ENCODE measurements at places on chromosomes 2 and 18.

GRCh38 chr18:78522507-78522906 is 457.1 kb upstream of the SALL3 start:
- DNase-seq: no peak

DNA sequence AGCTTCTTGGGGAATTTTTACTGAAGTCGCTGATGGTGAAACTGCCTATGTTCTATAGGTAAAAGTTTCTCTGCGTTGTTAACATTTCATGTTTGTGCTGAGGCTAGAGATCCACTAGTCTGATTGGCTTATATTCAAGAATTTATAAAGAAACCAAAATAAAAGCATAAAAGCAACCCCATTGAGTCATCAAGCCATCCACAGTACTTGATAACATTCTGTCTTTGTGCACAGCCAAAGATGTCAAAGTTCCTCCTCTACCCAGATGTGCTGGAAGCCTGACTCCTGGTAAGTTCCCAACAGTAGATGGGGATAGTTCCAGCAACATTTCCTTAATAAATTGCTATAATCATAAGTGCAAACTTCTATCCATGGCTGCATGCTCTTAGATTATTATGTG is 107.8 kb downstream of the TANC1 start:
- DNase-seq: no peak

- no peak for DNase-seq
These were observed 106.4 kb downstream of the NDUFA10 start for GRCh38 chr2:239918749-239919148.

DNA sequence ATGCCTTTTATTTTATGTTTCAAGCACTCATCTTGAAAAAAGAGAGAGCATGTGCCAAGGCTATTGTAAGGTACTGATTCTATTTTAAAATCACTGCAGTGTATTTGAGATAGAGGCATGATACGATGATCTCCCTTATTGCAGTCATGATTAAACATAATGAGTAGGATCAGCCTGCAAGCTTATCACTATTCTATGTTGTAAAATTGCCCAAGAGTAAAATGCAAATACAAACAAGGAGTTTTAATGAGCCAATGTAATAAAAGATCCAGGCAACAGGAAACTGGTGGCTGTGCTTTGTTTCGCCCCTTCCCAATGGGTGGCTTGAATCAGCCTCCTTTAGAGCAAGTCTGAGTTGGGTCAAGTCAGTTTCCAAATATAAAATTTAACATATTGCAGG is 116.4 kb upstream of the RBMS1 start:
- DNase-seq: no peak

DNA sequence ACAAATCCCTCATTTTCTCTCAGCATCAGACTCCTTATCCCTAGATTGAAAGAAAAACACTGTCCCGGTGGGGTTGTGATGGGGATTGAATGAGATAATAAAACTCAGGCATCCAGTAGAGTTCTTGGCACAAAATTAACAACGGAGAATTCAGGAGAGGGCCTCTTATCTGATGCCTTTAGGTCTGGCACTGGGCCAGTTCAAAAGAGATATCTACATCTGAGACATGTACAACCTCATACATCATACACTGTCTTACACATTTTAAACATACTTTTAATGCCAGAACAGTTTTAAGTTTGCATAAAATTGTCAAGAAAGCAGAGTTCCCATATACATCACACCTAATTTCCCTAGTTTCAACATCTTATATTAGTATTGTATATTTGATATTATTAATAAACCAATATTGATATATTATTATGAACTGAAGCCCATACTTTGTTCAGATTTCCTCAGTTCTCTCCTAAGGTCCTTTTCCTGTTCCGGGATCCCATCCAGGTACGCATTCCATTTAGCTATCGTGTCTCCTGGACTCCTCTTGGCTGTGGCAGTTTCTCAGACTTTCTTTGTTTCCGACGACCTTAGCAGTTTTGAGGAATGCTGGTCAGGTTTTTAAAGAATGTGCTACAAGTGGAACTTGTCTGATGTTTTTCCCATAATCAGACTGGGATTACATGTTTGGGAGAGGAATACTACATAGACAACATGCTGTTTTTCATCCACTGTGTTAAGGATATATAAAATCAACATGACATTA is 27.8 kb downstream of the NXPH2 start:
- DNase-seq: no peak

DNA sequence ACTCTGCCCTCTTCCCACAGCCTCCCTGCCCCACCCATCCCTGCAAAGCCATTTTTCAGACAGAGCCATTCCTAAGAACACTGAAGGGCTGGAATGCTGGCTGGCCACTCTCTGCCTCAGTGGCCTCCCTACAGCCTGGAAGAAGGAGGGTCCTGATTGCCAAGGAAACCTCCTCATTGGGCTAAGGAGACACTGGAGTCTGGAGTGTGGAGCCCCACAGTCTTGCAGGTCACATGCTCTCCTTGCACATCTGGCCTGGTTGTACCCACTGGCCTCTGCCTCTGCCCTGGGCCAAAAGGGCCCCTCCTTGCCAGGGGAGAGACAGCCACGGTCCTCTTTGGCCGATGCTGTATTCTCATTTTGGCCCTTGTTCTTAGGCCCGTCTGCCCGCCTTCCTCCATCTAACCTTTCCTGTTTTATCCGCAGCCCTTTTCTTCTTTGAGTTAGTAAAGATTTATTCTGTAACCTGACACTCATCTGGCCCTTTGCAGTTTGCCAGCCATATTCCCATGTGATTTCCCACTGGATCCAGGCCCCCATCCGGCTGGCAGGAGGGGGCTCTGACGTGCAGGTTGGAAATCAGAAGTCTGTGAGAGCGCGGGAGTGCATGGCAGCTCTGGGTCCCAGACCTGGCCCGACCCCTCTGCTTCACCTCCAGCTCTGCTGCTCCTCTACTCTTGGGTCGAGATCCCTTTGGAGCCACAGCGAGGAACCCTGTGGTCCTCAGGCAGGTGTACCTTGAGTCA is 11.0 kb upstream of the CATIP start:
- no peak for DNase-seq

- DNase-seq: no peak
These were observed 233.4 kb downstream of the MTX2 start for GRCh38 chr2:176502619-176503018.

GRCh38 chr18:56421647-56422046 is 216.7 kb downstream of the TXNL1 start:
- DNase-seq: no peak

- no peak for DNase-seq
These were observed 259.4 kb upstream of the ID2 start for GRCh38 chr2:8422450-8422800.

DNA sequence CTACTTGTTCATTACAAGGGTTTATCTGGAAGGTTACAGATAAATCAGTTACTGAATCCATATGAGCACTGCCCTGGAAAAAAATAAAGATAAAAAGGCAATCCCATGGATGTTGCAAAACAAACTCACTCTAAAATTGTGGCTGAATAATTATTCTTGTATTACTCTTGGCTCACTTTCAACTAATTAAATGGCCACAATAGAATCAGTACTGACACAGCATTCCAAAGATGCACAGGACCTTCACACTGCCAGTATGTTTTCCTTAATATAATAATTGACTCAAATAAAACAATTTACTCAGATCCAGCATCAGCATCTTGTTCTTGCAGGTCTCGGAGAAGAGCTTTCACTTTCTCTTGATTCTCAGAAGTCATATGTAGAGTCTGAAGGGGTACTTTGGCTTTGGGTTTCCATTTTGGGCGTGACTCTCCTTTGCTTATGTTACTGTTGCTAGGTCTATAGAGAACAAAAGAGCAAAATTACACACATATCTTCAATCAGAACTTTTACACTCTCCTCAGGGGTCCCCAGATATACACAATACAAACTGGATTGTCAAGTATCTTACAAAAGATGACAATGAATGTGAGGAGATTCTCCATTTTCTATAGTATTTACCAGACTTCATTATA is 12.6 kb downstream of the DHX57 start:
- DNase-seq: no peak

DNA sequence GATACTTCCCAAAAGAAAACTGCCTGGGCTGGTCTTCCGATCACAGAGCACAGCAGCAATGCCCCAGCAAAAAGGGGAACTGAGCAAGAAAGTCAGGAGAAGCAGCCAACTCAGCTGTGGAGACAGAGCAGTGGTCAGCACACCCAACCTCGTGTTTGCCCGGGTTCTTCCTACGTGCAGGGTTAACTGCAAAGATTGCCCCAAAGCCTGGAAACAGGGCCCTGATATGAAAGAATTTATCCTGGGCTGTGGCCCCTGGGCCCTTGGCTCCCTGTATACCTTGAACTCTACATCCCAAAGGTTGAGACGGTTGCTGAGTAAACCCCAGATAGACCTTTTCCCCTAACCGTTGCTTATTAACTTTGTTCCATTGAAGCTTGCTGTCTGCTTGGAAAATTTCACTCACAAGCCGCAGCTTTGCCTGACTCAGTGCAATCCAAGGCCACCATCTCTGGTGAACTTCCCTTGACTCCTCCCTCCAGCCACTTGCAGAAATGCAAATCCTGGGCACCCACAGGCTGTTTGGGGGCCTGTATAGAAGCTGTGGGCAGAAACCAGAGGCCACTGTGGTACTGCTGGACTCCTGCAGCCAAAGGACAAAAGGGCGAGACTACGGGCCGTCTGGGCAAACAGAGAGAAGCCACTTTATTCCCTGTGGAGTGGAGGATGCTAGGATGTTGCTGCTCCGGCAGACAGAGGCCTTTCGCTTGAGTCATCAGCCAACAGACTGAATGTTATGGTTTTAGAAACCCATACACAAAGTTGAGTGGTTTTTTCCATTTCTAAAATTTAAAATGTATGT is 18.2 kb downstream of the NRP2 start:
- no peak for DNase-seq

- no peak for DNase-seq
These were observed 13.4 kb upstream of the SEMA4C start for GRCh38 chr2:96883306-96883705.

DNA sequence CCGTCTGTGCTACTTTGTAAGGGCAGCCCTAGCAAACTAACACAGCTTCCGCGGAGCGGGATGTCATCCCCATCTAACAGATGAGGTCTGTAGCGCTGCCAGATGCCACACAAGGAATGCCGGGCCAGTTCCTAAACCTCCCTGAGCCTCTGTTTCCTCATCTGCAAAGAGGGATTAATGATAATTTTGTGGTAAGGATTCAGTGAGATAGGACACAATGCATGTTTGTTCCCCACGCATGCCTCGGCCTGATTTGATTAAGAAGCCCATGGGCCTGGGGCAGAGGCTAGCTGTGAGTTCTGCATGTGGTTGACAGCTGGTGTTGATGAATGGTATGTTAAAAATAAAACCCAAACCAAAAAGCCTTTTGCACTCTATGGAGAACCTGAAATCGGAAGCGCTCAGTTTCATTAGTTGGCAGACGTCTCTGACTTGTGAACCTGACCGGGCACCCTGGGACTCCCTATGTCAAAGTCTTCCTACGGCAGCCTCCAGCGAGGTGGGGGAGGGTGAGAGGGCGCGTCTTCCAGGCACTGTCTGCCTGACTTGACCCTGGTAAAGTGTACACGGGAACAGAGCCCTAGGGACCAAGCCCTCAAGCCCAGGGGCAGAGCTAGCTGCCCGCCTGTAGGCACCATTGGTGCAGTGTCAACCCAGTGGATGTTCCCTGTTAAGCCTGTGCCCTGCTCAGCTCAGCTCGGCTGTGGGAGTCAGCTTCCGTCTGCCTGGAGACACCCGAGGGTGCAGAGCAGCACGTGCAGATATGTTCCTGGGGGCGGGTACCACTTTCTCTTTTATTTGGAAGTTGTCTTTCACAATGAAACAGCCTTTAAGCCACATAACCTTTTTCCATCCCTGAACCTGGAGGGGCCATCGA is 14.8 kb upstream of the INHBB start:
- no peak for DNase-seq
